SK-N-SH (cell line): ENCODE measurements at places on chromosomes 3 and 15. TPM values are rescaled to one million over a fixed set of nuclear protein-coding genes. Genes with fewer than 3 reads are reported as not detected.

DNA sequence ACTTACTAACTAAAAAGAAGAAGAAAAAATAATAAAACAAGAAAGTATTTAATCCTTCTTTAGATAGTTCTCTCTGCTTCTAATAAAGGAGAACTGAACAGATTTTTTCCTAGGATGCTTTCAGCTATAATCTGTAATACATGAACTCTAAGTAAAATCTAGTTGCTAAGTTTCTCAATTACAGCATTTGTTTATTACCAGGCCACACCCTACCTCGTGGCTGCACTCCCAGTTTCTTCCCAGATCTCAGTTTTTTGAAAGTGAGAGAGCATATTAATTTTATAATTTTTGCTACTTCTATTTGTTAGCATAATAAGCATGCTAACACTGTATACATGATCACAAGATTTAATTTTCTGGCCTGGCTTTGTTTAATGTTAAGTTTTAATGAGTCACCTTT, 258.3 kb downstream of the IL5RA start:
- H3K4me1 ChIP-seq = no peaks in the 10 kb centered on the region; the same call in 1 of the 2 replicates
- H3K27me3 ChIP-seq = no peaks in the 10 kb centered on the region

- no peaks in the 10 kb centered on the region for H3K36me3 ChIP-seq
- H3K4me1 ChIP-seq = no peaks in the 10 kb centered on the region
- DNase-seq = no peak
- H3K4me3 ChIP-seq = no peak overlapping the region
Observed at GRCh38 chr3:169637731-169638130, 25.8 kb downstream of the MECOM start.

DNA sequence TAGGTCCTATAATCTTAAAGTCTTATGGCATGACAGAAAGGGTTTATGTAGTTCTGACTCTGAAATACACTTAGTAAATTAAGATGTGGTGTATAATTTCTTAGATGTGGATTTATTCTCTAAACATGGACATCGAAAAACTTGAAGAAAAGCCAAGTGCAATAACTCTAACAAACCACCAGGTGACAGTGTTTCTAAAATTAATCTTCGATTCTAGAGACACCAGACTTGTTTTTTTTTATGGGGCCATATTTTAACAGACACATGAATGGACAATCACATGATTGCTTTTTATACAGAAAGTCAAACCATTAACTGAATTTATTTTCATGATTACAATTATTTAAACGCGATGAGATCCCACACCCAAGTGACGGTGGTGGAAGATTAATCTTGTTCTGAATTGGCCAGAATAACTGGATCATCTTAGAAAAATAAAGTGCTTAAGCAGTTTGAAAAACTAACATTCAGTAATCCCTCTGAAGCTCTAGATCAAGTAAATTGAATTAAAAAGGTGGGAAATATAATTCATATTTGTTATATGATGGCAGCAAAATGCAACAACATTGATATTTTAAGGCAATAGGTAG, 305.1 kb downstream of the LSAMP start:
- no peak overlapping the region; the same call in 1 of the 2 replicates for H3K4me3 ChIP-seq
- no peak overlapping the region for H3K27ac ChIP-seq
- DNase-seq = no peak
- H3K36me3 ChIP-seq = no peaks in the 10 kb centered on the region
- no peaks in the 10 kb centered on the region for H3K27me3 ChIP-seq

GRCh38 chr3:80285388-80285787, 517.6 kb upstream of the ROBO1 start:
- no peak for DNase-seq
- H3K27me3 ChIP-seq = no peaks in the 10 kb centered on the region
- H3K4me1 ChIP-seq = no peaks in the 10 kb centered on the region
- no peak overlapping the region for H3K4me3 ChIP-seq

DNA sequence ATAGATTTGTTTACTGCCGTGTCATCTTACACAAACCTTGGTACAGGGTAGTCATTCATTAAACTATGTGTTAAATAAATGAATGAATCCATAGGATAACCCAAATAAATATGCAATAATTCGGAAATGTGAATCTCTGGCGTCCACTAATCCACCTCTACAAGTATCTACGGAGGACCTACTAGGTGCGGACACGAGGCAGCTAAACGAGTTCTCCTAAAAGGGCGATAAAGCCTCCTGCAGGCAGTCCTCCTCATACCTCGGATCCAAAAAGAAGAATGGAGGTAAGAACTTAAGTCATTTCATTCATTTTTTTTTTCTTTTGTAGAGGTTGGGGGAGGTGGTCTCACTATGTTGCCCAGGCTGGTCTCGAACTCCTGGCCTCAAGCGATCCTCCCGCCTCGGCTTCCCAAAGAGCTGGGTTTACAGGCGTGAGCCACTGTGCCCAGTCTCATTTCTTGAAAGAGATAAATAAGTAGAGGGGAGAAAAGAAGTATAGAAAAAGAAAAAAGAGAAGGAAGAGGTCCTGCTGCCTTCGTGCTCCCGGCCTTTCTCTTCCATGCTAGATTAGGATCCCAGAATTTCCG, 706 bp upstream of the RPL35A start:
- H3K27me3 ChIP-seq = no peaks in the 10 kb centered on the region
- peak overlapping the region; percentile 64 for H3K4me3 ChIP-seq
- DNase-seq = no peak
- H3K27ac ChIP-seq = peak overlapping the region; percentile 87
- H3K36me3 ChIP-seq = peaks cover 35% of the 10 kb centered on the region
- peaks cover 10% of the 10 kb centered on the region for H3K4me1 ChIP-seq

GRCh38 chr3:45181496-45181895, 35.3 kb upstream of the CDCP1 start:
- no peak overlapping the region for H3K4me3 ChIP-seq
- H3K27me3 ChIP-seq = no peaks in the 10 kb centered on the region
- H3K36me3 ChIP-seq = no peaks in the 10 kb centered on the region
- DNase-seq = no peak
- peaks cover 7% of the 10 kb centered on the region for H3K4me1 ChIP-seq

DNA sequence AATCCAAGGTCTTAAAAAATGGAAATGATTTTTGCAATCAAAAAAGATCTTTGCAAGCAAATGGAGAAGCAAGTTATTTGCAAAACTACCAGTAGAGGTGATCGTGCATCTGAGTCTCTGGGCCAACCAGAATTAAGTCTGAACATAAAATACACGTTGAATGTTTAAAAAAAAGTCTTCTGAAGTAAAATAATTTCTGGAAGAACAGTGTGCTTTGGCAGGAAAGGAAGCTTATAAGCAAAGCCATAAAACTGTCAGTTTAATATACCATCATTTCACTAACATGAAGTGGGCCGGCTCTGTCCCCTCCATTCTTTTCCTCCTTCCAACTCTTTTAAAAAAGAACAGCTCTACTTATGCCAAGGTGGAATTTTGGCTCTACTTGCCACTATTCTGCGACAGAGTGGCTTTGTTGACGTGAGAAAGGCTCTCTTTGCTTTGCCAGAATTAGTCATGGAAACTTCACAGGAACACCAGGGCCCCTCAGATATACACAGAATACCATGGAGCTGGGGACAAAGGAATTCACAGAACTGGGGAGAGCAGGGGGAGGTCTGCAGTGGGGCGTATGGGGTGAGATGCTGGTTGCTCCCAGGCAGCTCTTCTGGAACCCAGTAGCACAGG, 29.8 kb downstream of the FSTL1 start:
- no peak for DNase-seq
- H3K36me3 ChIP-seq = peaks cover 11% of the 10 kb centered on the region; the same call in 1 of the 2 replicates
- no peak overlapping the region for H3K4me3 ChIP-seq
- peak overlapping the region; percentile 58; the same call in 1 of the 2 replicates for H3K27ac ChIP-seq
- peaks cover 49% of the 10 kb centered on the region for H3K4me1 ChIP-seq

DNA sequence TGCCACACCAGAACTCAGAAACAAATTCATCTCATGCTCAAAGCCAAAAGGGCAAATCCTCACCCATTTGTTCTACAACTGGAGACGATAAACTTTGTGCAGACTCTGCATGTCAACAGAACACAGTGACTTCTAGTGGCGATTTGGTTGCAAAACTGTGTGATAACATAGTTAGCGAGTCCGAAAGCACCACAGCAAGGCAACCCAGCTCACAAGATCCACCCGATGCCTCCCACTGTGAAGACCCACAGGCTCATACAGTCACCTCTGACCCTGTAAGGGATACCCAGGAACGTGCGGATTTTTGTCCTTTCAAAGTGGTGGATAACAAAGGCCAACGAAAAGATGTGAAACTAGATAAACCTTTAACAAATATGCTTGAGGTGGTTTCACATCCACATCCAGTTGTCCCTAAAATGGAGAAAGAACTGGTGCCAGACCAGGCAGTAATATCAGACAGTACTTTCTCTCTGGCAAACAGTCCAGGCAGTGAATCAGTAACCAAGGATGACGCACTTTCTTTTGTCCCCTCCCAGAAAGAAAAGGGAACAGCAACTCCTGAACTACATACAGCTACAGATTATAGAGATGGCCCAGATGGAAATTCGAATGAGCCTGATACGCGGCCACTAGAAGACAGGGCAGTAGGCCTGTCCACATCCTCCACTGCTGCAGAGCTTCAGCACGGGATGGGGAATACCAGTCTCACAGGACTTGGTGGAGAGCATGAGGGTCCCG, 199.7 kb downstream of the AKAP13 start:
- H3K36me3 ChIP-seq = peaks cover 3% of the 10 kb centered on the region
- H3K27me3 ChIP-seq = no peaks in the 10 kb centered on the region
- H3K4me1 ChIP-seq = peaks cover 28% of the 10 kb centered on the region
- no peak overlapping the region; the same call in 1 of the 2 replicates for H3K27ac ChIP-seq
- H3K4me3 ChIP-seq = no peak overlapping the region

DNA sequence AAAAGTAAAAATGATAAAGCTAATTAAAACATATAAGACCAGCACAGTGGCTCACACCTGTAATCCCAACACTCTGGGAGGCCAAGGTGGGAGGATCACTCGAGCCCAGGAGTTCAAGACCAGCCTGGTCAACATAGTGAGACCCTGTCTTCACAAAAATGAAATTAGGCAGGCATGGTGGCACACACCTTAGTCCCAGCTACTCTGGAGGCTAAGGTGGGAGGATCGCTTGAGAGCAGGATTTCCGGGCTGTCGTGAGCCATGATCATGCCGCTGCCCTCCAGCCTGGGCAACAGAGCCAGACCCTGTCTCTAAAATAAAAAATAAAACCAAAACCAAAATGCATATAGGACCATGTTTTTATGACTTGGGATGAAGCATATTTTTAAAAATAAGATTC, 4.8 kb upstream of the PRSS50 start:
- H3K4me1 ChIP-seq = peaks cover 7% of the 10 kb centered on the region; the same call in 1 of the 2 replicates
- H3K4me3 ChIP-seq = no peak overlapping the region
- H3K27ac ChIP-seq = no peak overlapping the region
- H3K27me3 ChIP-seq = no peaks in the 10 kb centered on the region
- H3K36me3 ChIP-seq = no peaks in the 10 kb centered on the region
- no peak for DNase-seq

GRCh38 chr15:47607695-47608094, 109.6 kb upstream of the SEMA6D start:
- no peak overlapping the region for H3K4me3 ChIP-seq
- H3K27me3 ChIP-seq = no peaks in the 10 kb centered on the region
- H3K4me1 ChIP-seq = no peaks in the 10 kb centered on the region; the same call in 1 of the 2 replicates
- H3K36me3 ChIP-seq = no peaks in the 10 kb centered on the region

DNA sequence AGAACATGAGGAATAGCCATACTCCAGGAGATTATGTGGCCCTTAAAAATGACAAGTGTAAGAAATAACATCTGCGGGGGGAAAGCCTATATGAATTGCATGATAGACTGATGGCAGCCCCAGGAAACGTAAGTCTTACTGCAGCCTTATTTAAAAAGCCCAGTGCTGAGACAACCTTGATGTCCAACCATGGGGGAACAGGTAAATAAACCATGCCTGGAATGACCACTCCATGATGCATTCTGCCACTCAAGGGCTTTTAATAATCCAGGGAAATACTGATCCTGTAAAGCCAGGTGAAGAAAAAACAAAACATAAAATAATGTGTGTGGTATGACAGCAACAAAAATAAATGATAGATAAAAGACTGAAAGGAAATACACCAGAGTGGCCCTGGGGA, 46.5 kb upstream of the GRIP2 start:
- no peak for DNase-seq
- no peaks in the 10 kb centered on the region; the same call in 1 of the 2 replicates for H3K27me3 ChIP-seq
- no peak overlapping the region for H3K27ac ChIP-seq
- H3K4me1 ChIP-seq = peaks cover 9% of the 10 kb centered on the region; the same call in 1 of the 2 replicates
- H3K36me3 ChIP-seq = no peaks in the 10 kb centered on the region

Gene SOX2
- 0.10 and 0.13 TPM in 2 replicates for polyA plus RNA-seq

Gene SLTM
- 48.9 and 54.3 TPM in 2 replicates for polyA plus RNA-seq

Gene SLC24A5
- polyA plus RNA-seq = not detected in 2 replicates

Gene RTP1
- not detected in 2 replicates for polyA plus RNA-seq

Gene BNIP2
- polyA plus RNA-seq = 37.0 and 67.7 TPM in 2 replicates

Gene TMEM202
- not detected in 2 replicates for polyA plus RNA-seq

Gene IQCH
- polyA plus RNA-seq = 0.81 and 1.0 TPM in 2 replicates
